ENCODE measurements at places on chromosomes 4 and X. TPM values are rescaled to one million over a fixed set of nuclear protein-coding genes. Genes with fewer than 3 reads are reported as not detected.

DNA sequence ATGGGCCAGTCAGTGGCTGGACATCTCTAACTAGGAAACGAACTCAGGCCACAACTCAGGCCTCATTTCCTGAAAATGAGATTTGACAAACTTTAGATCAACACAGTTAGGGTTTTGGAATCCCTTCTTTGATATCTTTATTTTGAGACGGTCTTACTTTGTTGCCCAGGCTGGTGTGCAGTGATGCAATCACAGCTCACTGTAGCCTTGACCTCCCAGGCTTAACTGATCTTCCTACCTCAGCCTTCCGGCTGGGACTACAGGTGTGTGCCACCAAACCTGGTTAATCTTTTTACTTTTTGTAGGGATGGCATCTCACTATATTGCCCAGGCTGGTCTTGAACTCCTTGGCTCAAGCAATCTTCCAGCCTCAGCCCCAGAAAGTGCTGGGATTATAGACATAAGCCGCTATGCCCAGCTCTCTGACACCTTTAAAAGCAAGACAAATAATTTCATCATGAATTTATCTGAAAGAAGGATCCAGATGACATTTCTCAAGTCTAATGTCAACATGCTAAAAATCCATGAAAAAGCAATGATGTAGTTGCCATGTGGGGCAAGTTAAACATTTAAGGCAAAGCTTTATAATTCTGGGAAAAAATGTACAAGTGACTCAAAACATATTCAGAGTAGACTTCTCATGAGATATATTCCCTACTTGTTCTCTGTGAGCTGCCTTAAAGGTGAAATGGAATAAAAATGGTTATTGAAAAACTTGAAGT, 89.1 kb upstream of the CBR4 start:
- H3K4me3 ChIP-seq = no peak overlapping the region
- peaks cover 22% of the 10 kb centered on the region for H3K4me1 ChIP-seq
- H3K27ac ChIP-seq = no peak overlapping the region
- H3K36me3 ChIP-seq = peaks cover 52% of the 10 kb centered on the region

DNA sequence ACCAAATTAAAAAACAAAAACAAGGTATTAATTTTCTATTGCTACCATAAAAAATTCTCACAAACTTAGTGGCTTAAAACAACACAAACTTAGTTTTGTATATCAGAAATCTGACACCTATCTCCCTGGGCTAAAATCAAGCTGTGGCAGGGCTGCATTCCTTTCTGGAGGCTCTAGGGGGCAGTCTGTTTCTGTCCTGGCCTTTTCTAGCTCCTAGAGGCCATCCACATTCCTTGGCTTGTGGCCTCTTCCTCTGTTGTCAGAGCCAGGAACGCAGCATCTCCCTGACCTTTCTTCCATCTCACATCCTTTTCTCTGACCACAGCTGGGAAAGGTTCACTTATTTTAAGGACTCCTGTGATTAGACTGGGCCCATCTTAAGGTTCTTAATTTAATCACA, 38.9 kb upstream of the TLR2 start:
- peaks cover 10% of the 10 kb centered on the region for H3K4me1 ChIP-seq
- no peaks in the 10 kb centered on the region for H3K27me3 ChIP-seq
- H3K27ac ChIP-seq = no peak overlapping the region

The NAP1L3 gene
- total RNA-seq = 8.4 TPM

DNA sequence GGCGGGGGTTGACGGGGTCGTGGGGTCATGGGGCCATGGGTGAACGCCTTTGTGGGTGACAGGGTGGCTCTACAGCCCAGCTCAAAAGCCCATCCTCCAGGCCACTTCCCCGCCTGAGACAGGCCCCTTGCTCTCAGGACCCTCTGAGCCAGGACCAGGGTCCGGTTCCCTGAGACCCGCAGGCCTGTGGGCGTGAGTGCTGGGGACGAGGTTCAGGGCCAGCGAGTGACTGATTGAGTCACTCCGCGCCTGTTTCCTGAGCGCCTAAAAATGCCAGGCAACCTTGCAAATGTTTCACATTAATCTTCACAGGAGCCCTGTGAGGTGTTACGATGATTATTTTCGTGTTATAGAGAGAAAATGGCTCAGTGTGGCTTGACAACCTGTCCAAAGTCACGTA, 97.8 kb downstream of the ZNF674 start:
- H3K36me3 ChIP-seq = peaks cover 9% of the 10 kb centered on the region
- H3K27me3 ChIP-seq = no peaks in the 10 kb centered on the region
- peak overlapping the region; percentile 80 for H3K27ac ChIP-seq
- peak overlapping the region; percentile 91 for H3K4me3 ChIP-seq

DNA sequence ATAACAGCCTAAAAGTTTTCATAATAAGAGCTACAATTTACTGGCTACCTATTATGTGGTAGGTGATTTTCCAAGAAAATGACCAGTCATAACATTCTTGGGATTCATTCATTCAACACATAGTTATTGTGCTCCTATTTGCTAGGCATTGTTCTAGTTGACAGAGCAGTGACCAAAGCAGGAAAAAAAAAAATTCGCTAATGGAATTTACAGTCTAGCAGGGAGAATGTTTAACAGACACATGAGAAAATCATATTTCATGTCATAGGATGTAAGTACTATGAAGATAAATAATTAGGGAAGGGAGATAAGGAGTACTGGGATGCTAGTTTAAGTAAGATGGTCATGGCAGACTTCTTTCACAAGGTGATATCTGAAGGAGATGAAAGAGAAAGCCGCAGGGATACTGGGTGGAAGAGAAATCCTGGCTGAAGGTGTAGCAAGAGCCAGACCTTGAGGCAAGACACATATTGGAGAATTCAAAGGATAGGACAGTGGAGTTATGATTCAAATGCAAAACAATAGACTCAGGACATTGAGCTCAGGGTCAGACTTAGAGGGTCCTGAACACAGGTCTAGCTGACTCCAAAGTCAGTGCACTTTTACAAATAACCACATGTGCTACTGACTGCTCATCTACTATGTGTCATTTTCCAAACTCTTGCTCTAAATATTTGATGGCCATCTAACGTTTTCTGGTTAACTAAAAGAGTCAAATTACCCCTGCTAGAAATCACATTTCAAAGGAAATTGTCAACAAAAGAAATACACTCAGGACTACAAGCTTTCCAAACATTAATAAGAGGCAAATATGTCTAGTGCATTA, 20.4 kb downstream of the SPCS3 start:
- peaks cover 10% of the 10 kb centered on the region for H3K4me1 ChIP-seq
- peaks cover 5% of the 10 kb centered on the region for H3K36me3 ChIP-seq
- H3K4me3 ChIP-seq = no peak overlapping the region
- no peak for DNase-seq
- H3K27ac ChIP-seq = no peak overlapping the region

- no peak for DNase-seq
- no peak overlapping the region for H3K27ac ChIP-seq
- no peaks in the 10 kb centered on the region for H3K4me1 ChIP-seq
- H3K36me3 ChIP-seq = no peaks in the 10 kb centered on the region
These were observed 133.3 kb upstream of the PRPS2 start for GRCh38 chrX:12657881-12658280.

GRCh38 chr4:20109391-20109790, 142.3 kb upstream of the SLIT2 start:
- H3K4me1 ChIP-seq = no peaks in the 10 kb centered on the region
- no peak overlapping the region for H3K27ac ChIP-seq
- H3K36me3 ChIP-seq = no peaks in the 10 kb centered on the region
- DNase-seq = no peak

The IL2RG gene
- 5.2 TPM for total RNA-seq

DNA sequence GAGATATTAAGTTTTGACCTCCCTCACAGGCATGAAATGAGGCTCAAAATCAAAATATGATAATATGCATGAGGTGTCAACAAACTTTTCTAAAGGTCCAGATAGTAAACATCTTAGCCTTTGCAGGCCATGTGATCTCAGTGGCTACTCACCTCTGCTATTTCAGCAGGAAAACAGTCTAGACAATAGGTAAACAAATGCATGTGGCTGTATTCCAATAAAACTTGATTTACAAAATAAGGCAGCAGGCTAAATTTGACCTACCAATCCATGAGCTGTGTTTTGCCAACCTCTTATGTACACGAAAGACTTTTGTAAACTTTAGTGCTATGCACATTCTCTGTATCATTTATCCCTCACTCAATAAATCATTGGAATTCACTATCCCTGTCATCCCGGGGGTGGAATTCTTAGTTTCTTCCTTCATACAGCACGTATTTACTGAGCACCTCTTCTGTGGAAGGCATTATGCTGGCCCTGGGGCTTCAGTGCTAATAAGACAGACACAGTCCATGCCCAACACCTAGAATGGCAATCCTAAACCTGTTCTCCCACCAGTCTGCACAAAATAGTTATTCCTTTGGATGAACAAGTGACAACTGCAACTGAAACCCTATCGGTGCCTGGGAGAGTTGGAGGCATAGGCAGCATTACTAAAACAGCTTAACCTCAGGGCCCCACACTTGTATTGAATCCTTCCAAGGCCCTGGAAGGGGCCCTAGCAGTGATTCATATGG, 19.9 kb downstream of the MAGEB17 start:
- H3K27ac ChIP-seq = no peak overlapping the region
- peaks cover 9% of the 10 kb centered on the region for H3K4me1 ChIP-seq
- H3K36me3 ChIP-seq = no peaks in the 10 kb centered on the region
- DNase-seq = no peak
- peaks cover 22% of the 10 kb centered on the region for H3K27me3 ChIP-seq
- no peak overlapping the region for H3K4me3 ChIP-seq

DNA sequence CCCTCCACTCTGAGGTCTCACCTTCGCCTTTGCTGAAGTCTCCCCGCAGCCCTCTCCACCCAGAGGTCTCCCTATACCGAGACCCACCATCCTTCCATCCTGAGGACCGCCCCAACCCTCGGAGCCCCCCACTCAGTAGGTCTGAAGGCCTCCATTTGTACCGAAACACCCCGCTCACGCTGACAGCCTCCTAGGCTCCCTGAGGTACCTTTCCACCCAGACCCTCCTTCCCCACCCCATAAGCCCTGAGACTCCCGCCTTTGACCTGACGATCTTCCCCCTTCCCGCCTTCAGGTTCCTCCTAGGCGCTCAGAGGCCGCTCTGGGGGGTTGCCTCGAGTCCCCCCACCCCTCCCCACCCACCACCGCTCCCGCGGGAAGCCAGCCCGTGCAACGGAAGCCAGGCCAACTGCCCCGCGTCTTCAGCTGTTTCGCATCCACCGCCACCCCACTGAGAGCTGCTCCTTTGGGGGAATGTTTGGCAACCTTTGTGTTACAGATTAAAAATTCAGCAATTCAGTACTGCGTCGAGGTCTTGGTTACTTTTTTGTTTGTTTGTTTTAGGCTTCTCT, 5.0 kb downstream of the SOD3 start:
- H3K4me1 ChIP-seq = peaks cover 25% of the 10 kb centered on the region
- DNase-seq = no peak
- H3K27ac ChIP-seq = no peak overlapping the region
- peak overlapping the region; percentile 68 for H3K4me3 ChIP-seq
- no peaks in the 10 kb centered on the region for H3K36me3 ChIP-seq

GRCh38 chr4:37594099-37594498, 92.1 kb downstream of the RELL1 start:
- H3K4me1 ChIP-seq = peaks cover 10% of the 10 kb centered on the region
- H3K4me3 ChIP-seq = no peak overlapping the region
- peaks cover 9% of the 10 kb centered on the region for H3K36me3 ChIP-seq
- no peak for DNase-seq
- H3K27me3 ChIP-seq = no peaks in the 10 kb centered on the region

GRCh38 chrX:49147282-49147681, 15.3 kb upstream of the MAGIX start:
- peaks cover 4% of the 10 kb centered on the region for H3K36me3 ChIP-seq
- H3K4me3 ChIP-seq = no peak overlapping the region
- DNase-seq = no peak
- no peak overlapping the region for H3K27ac ChIP-seq
- H3K4me1 ChIP-seq = no peaks in the 10 kb centered on the region
- no peaks in the 10 kb centered on the region for H3K27me3 ChIP-seq

- H3K4me3 ChIP-seq = no peak overlapping the region
- peak overlapping the region; percentile 34 for H3K27ac ChIP-seq
- no peaks in the 10 kb centered on the region for H3K27me3 ChIP-seq
These were observed 35.4 kb downstream of the JADE1 start for GRCh38 chr4:128844931-128845330.

The BMP2K gene
- total RNA-seq = 73.9 TPM

DNA sequence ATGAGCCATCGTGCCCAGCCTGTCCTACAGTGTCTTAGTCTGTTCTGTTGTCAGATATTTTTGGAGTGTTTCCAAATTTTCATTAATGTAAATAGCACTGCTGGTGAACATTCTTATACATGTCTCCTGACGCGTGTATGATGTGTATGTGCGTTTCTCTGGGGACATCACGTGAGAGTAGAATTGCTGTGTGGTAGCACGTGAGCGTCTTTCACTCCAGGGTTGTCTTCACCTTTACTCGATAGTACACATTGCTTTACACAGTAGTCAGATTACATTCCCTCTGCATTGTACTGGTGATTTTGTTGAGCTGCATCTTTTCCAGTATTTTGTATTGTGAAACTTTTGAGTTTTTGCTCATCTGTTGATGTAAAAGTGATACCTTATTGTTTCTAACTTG, 60.0 kb downstream of the ARHGAP10 start:
- DNase-seq = no peak
- peaks cover 2% of the 10 kb centered on the region for H3K36me3 ChIP-seq
- no peak overlapping the region for H3K4me3 ChIP-seq

The TSPYL2 gene
- total RNA-seq = 30.1 TPM

The MAGEC2 gene
- not detected for total RNA-seq

The SMIM9 gene
- total RNA-seq = not detected

The MEPE gene
- not detected for total RNA-seq

DNA sequence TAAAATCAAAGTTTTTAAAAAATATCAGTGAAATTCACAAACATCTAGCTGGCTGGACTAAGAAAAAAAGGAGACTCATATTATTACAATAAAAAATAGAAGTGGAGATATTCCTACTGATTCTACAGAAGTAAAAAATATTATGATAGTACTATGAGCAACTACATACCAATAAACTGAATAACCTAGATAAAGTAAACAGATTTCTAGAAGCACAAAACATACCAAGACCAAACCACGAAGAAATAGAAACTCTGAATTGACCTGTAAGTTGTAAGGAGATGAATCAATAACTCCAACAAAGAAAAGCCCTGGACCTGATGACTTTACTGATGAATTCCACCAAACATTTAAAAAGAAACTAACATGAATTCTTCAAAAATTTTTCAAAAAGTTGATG, 867.3 kb downstream of the PCDH18 start:
- H3K4me3 ChIP-seq = no peak overlapping the region
- H3K27ac ChIP-seq = no peak overlapping the region
- no peaks in the 10 kb centered on the region for H3K27me3 ChIP-seq
- H3K36me3 ChIP-seq = no peaks in the 10 kb centered on the region
- no peaks in the 10 kb centered on the region for H3K4me1 ChIP-seq
- no peak for DNase-seq
